Astrocyte (in vitro differentiated cells and primary cell): ENCODE measurements at places on chromosomes 2 and 18. TPM values are rescaled to one million over a fixed set of nuclear protein-coding genes. Genes with fewer than 3 reads are reported as not detected.

The GPBAR1 gene
- total RNA-seq = 0.55 and 0.70 TPM in 2 replicates

The ANKRD36 gene
- total RNA-seq = 17.8 and 21.5 TPM in 2 replicates

The ADRA2B gene
- not detected in 2 replicates for total RNA-seq

The ASPRV1 gene
- 0.23 and 0.26 TPM in 2 replicates for total RNA-seq

The LAMA3 gene
- total RNA-seq = 0.50 and 0.86 TPM in 2 replicates

The LHCGR gene
- not detected in 2 replicates for total RNA-seq

The RNU2-63P gene
- 4.2 and 6.6 TPM in 2 replicates for total RNA-seq
